ENCODE measurements at places on chromosomes 16 and 17. TPM values are rescaled to one million over a fixed set of nuclear protein-coding genes. Genes with fewer than 3 reads are reported as not detected.

The ITGAD gene
- not detected for total RNA-seq

The TMC5 gene
- total RNA-seq, result not detected

The ABCA3 gene
- total RNA-seq, result 0.14 TPM

The NPIPB9 gene
- total RNA-seq, result 0.33 TPM

- DNase-seq, result peak; percentile 83
These were observed 16.7 kb downstream of the KRABD2 start for GRCh38 chr17:8359769-8360168.

DNA sequence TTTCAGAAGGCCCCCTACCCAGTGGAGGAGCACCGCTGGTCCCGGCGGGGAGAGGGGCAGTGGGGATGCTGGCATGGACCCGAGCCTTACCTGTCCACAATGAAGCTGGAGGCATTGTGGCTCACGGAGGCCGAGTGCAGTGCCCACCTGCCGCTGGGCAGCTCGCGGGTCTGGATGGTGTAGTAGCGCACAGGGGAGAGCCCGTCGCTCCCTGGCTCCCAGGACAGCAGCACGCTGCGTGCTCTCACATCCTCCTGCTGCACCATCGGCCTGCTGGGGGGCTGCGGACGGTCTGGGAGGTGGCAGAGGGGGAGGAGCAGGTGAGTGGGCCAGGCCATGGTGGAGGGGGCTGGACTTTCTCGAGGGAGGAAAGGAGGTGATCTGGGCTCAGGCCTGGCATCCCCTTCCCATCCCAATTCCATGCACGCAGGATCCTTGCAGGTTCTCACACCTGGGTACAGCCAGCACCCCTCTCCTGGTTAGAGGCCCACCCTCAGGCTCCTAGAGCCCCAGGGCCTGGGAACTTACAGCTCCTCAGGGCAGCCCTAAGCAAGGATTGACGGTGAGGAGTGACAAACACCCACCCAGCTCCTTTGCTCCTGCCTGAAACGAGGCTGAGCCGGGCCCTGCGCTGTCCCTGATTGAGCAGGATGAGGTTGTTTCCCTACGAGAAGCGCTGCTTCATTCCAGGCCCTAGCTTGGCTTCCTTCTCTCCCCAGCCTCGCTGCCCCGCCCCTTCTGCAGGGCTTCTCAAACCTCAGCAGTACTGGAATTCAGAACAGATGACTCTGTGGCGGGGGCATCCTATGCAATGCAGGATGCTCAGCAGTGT lies 76.2 kb upstream of the CDC42EP4 start:
- no peak for DNase-seq

- peak; percentile 21 for DNase-seq
These were observed 131.5 kb upstream of the RCVRN start for GRCh38 chr17:10036511-10037061.

- no peak for DNase-seq
These were observed 44.8 kb downstream of the BAHCC1 start for GRCh38 chr17:81440051-81440471.

DNA sequence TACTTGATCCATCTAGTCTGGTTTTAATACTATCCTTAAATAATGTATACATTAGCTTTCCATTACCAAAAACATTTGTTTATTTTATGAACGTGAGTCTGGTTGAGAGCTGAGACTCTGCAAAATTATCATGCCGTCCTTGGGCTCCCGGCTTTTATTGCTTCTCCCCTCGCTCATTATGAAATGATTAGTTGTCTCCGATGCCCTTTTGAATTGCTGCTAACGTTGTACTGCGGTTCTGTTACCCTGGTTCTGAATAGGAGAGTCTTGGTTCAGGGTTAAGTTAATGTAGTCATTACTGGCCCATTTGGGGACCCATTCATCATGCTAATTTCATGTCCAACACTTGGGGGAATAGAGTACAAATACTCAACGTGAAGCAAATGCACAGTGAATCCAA lies 12.8 kb downstream of the XYLT1 start:
- no peak for DNase-seq

- DNase-seq, result no peak
These were observed 25.1 kb downstream of the TBX4 start for GRCh38 chr17:61477204-61477834.

DNA sequence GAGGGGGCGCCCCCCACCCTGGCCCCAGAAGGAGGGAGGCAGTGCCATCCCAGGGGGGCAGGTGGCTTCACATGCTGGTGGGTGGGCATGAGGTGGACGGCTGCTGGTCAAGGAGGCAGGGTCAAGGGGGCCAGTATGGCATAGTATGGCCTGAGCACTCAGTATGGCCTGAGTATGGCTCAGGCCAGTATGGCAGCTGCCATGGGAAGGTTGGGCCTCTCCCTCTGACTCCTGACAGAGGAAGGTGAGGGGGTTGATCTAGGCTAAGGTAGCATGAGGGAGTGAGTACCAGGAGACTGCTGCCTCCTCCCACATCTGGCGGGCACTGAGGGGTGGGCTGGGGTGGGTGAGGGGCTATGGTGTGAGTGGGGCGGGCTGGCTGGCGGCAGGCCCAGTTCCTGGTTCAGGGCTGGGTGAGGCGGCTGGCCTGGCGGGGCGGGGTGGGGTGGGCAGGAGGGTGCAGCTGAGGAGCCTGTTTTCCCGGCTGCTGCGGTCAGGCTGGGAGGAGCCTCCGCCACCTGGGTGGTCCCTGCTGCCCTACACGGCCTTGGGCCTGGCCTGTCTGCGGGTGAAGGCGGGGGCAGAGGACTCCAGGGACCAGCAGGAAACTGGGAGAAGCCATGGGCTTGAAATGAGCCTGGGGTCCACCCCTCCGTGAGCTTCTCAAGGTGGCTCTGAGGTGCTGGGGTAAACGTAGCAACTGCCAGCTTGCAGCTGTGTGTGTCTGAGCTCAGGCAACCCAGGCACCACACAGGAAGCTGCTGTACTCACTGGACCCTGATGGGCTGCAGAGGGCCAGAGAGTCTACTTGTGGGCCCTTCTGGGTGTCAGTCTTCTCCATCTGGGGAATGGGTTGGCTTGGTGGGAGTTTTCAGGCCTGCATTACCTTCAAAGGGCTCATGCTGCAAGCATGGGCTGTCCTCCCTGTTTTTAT lies 57.0 kb downstream of the RAI1 start:
- DNase-seq, result no peak

DNA sequence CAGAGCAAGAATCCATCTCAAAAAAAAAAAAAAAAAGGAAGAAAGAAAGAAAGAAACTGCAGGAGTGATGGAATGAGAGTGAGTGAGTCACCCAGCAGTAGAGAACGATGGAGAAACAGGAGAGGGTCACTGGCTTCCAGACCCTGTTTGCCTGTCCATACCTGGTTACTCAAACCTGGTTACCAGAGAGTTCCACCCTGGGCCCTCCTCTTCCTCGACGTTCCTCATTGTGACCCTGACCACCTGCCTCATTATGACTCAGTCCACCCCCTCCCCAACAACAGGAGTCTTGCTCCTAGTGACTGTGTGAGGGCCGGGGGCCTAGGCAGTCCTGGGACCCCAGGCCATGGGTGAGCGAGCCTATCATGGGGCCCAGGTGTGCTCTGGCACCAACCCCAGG lies at the start of gene SPEM3:
TSS of gene SPEM3 (plus strand) at position 301 of the 400 bp plus-strand sequence. CDS start at position 347, 46 bp downstream.
- no peak for DNase-seq

All from HT1080 (cell line).